Right ventricle myocardium superior (tissue), 1 donor: ENCODE measurements at places on chromosomes 3 and 15. TPM values are rescaled to one million over a fixed set of nuclear protein-coding genes. Genes with fewer than 3 reads are reported as not detected.

Gene ARID3B
- 1.6 TPM for total RNA-seq

Gene ARGFX
- not detected for total RNA-seq

GRCh38 chr15:62641825-62642224, 400.7 kb upstream of the TPM1 start:
- no peak for DNase-seq

GRCh38 chr15:58313304-58313703, 118.5 kb upstream of the LIPC start:
- no peak for DNase-seq

Gene TMIE
- total RNA-seq = 1.00 TPM

DNA sequence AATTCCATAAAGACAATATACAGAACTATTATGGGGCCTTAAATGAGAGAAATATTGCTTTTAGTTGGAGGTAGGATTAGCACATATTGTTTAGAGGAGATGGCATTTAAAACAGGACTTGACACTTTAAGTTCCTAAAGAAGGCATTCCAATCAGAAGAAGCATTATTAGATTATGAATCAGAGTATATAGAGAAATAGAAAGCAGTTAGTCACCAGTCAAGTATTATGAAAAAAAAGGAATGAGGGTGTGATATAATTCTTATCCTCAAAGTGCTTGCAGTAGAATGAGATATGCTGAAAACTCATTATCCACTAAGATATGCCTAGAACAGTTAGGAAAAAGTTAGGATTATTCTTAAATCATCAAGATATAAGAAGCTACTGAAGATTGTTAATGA, 456.2 kb downstream of the ZNF385D start:
- DNase-seq = no peak

- no peak for DNase-seq
These were observed 1.4 kb upstream of the ILDR1 start for GRCh38 chr3:122023335-122023910.

Gene SH2D7
- not detected for total RNA-seq

- no peak for DNase-seq
These were observed 304.8 kb downstream of the CTNNB1 start for GRCh38 chr3:41503998-41504623.

Gene GOLGA8A
- total RNA-seq = 14.3 TPM

GRCh38 chr3:193790086-193790990, 197.3 kb downstream of the OPA1 start:
- DNase-seq = no peak

- no peak for DNase-seq
These were observed 331.1 kb downstream of the TBC1D5 start for GRCh38 chr3:17411157-17411877.

Gene SLC22A13
- not detected for total RNA-seq

DNA sequence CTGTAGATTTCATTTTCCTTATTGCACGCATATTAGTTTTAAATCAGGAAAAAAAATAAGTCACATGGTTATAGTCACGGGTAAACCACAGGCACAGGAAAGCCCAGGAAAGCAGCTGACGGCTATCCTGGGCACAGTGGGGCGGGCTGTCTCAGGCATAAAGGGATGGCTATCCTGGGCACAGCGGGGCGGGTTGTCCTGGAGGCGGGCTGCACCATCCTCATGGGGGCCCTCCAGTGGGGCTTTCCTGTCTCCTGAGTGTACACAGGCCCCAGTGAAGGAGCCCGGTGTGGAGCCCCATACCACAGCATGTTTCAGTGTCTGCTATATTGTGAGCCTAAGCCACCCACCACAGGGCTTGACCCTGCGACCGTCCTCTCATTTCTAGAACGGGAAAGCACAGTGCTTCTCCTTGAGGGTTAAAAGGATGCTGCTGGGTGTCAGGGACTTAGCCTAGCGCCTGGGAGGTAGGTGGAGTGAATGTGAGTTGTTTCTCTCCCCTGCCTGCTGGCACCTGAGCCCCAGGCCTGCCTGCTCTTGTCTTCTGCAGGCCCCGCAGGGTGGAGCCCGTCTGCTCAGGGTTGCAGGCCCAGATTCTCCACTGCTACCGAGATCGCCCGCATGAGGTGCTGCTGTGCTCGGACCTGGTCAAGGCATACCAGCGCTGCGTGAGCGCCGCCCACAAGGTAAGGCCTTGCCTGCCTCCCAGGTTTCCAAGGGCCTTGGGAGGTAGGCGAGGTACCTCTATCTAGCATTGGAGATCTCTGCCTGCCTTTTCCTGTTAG, 25.9 kb upstream of the PLXNA1 start:
- DNase-seq = no peak
